ENCODE measurements at places on chromosomes 7 and 10.

DNA sequence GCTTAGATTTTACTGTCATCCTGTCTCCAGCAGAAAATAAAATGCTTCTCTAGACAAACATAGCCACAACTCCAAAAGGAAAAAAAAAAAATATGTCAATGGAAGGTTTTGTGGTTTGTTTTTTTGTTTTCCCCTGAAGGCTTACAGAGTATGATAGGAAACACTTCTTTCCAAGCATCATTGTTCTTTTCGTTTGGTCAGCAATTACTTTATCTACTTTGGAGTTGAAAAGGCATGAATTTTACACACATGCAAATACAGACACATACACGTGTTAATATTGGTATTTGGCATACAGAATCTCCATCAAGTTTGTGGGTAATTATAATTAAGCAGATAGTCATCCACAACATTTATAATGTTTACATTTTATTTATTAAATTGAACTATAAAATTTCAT, 496.9 kb upstream of the MBL2 start:
- DNase-seq: no peak

- no peak for DNase-seq
Measured at GRCh38 chr7:25756601-25757000, 395.4 kb upstream of the NFE2L3 start.

DNA sequence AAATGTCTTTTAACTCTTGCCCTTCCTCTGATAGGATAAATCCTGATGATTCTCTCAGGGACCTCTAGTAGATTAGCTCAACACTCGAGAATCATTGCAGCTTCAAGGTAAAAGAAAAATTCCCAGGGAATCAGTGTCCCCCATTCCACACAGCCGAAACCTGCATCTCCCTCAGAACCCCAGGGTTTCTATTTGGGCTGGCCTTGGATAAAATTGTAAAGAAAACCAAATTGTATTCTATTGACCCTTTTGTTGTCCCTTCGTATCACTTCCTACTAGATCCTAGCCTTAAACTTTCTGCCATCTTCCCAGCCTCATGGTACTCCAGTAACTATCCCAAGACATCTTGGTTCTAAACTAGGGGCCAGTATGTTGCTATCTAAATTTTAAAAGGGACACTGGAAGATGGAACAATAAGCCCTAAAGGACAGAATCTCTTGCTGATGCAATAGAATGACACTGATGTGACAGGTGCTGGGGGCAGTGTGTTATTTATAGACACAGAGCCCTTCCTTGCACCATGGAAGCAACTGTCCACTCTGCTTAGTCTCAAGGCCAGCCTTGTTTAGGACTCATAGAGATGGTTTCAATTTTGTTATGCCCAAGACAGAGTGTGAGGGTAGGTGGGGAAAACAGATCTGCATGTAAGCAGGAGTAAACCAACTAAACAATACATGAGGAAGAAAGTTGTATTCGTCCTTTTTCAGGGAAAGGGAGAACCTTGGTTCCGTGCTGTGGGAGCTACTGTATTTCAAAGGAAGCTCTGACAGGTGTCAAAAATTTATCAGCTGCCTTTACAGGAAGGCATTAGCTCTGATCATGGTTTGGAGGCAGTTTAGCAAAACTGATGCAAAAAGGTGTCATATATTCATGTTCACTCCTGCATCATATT, 7.6 kb downstream of the ASB15 start:
- DNase-seq: no peak

DNA sequence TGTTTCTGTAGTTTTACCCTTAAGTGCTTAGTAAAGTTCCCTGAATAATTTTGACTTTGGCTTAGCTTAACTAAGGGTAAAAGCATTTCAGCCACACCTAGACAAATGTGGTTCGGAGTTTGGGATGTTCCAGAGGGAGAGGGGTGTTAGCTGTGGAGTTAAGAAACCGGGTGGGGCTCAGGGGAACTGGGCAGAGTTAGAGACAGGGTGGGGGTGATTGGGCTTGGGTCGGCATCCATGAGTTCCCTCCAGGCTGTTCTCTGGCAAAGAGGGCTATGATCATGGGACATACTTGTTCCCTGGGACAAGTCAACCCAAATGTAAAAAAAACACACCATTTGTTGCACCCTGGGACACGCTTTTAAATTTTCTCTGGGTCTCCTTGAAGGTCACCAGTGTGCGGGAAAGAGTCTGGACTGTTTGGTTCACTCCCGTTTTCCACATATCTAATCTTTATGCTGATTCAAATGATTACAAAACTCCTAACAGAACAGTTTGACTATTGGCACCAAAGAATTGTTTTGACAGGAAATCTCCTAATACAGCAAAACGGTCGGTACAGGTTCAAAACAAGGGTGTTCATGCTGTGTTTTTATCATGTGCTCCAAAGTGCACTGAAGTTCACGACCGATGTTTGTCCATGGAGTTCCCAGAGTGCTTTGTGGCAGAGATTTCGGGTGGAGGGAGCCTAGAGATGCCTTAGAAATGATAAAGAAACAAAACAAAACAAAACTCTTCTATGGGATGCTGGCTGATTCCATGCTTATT, 56.5 kb downstream of the PLXDC2 start:
- DNase-seq: no peak
